ENCODE measurements at places on chromosomes 4 and X.
A peak's percentile ranks its signal among the peaks of the same experiment; 100 is the strongest.

- DNase-seq: no peak
Observed at GRCh38 chr4:14772388-14772787, 229.9 kb upstream of the CPEB2 start.

- no peak for DNase-seq
Observed at GRCh38 chrX:3690140-3690539, 23.3 kb downstream of the PRKX start.

DNA sequence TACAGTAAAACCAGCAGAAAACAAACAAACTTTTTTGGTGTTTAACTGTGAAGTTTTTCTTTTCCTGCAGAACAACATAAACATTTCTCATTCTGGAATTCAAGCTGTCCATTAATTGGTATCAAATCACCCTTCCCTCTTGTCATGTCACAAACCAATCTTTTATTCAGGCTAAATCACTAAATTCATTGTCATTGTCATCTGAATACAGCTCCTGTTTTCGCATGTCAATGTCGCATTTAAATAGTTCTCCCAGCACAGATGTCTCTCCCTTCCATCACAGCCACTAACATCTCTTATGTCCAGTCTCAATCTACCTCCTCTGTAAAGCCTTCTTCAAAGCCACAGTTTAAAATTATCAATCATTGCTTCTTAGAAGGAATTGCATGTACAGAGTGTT, 192.1 kb upstream of the PCDH10 start:
- DNase-seq: no peak

DNA sequence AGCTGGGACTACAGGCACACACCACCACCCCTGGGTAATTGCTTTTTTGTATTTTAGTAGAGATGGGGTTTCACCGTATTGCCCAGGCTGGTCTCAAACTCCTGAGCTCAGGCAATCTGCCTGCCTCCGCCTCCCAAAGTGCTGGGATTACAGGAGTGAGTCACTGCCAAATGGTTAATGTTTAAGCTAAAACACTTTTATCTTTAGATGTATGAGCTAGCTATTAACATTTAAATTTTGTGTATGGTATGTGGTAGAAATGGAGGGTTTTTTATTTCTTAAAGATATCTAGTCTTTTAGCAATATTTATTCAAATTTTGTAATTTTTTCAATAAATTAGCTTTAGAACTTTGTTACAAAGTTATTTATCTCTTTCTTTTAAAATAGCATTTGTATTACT, 1659.8 kb upstream of the ADGRL3 start:
- DNase-seq: no peak

DNA sequence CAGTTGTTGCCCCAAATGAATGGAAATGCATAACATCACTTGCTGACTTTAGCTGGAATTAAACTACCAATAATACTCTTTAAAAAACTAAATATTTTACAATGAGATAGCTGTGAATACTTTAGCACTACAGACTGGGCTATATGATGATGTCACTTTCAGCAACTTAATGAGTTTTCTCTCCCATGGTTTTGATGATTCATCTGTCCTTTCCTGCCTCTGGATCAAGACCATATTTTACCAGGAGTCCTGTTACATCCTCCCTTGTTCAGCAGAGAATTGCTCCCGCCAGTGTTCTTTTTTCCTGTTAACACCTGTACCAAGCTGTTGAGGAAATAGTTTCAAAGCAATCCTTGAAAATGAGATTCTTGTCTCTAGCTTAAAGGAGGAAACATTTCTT, 543.0 kb downstream of the SPRY1 start:
- DNase-seq: no peak

DNA sequence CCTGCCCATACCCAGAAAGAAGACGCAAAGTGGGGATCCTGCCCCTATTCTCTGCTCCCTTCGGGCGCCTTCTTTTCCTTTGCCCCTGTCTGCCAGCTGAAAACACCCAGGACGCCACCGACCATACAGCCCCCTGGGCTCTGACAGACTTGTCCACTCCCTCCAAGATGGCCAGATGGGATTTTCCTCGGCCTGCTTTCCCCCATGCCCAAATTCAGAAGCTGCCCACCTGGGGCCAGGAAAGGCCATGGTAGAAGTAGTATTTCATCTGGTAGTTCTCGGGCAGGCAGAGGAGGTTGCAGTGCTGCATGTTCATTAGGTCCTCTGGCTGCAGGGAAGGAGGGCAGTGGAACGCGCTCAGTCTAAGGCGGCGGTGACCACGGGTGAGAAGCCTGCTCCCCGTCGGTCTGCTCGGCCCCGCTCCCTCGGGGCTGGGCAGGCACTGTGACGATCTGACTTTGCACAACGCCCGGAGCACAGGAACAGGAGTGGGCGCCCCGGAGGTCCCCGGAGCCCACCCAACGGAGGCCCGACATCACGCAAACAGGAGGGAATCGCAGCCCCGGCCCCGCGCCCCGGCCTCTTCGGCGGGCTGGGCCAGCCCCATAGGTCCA, 582 bp downstream of the NAA10 start:
- peak; percentile 9 for DNase-seq

DNA sequence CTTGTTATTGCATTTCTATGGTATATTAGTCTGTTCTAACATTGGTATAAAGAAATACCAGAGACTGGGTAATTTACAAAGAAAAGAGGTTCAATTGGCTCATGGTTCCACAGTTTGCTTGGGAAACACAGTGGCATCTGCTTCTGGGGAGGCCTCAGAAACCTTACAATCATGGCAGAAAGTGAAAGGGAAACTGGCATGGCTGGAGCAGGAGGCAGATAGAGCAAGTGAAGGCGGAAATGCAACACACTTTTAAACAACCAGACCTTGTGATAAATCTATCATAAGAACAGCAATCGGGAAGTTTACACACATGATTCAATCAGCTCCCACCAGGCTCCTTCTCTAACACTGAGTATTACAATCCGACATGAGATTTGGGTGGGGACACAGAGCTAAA, 346.6 kb upstream of the GNPDA2 start:
- DNase-seq: no peak

Data from WERI-Rb-1 (cell line).